Common myeloid progenitor, CD34-positive (primary cell): ENCODE measurements at places on chromosomes 5 and 9.

DNA sequence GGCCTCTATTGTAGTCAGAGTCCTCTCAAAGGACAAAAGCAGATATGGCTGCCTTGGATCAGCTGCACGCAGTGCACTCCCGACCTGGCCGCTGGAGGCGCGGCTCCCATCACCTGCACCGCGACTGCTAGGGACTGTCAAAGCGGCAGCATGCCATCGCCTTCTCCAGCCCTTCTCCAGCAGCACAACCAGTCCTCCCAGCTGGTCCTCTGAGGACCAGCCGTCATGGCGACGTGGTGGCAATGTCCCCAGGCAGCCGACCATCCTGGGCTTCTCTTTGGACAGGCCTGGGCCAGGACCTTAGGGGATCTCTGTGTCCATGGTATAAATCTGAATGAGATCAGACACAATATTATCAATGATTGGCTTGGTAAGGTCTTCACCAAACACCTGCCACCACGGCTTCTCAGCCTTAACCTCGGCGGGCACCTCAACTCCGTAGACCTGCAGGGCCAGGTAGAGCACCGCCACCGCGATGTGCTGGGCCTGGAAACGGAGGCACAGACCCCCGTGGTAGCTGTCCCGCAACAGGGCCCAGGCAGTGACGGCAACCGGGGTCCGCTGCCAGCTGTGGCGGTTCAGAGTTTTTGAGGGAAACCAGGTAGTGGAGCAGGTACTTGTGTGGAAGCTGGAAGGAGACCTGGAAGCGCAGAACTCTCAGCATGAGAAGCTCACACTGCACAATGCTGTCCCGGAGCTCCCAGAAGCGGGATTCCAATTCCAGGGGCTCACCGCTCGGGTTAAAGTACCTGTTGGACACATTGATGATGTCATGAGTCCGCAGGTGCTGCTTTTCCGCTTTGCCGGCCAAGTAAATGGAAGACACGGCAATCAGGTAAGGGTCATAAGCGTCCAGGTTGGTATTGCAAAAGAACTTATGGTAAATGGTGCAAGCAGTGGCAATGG, 8.5 kb downstream of the DUSP1 start:
- no peak for DNase-seq
- H3K36me3 ChIP-seq, result peaks cover 1% of the 10 kb centered on the region
- H3K4me1 ChIP-seq, result peaks cover 25% of the 10 kb centered on the region
- H3K27ac ChIP-seq, result no peak overlapping the region
- H3K4me3 ChIP-seq, result no peak overlapping the region
- no peaks in the 10 kb centered on the region for H3K27me3 ChIP-seq

DNA sequence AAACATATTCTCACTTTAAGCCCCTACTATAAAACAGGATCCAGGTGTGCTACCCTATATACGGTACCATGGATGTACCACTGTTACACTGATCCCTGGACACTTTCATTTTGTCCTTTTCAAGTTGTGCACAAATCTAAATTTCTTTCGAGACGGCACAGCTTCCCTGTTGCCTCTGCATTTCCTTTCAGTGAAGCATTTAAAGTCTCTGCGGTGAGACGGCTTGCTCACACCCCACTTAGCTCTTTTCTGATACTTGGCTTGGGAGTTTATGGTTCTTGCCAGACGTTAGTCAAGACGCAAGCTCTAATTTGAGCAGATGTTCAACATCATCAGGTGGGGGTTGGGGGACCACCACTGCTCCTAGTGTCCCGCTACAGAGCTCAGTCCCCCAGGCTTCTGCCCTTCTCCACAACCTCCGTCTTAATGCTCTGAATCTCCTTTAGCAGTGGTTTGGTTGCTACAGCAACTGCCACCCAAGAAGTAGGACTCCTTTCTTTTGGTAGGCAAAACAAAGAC, 15.8 kb downstream of the F2RL2 start:
- H3K4me1 ChIP-seq, result peaks cover 11% of the 10 kb centered on the region
- peak overlapping the region; percentile 9 for H3K27ac ChIP-seq
- DNase-seq, result peak; percentile 49
- H3K27me3 ChIP-seq, result no peaks in the 10 kb centered on the region
- no peak overlapping the region for H3K4me3 ChIP-seq
- peaks cover 71% of the 10 kb centered on the region for H3K36me3 ChIP-seq

GRCh38 chr5:152151113-152151512, 226.5 kb upstream of the GLRA1 start:
- H3K4me1 ChIP-seq, result no peaks in the 10 kb centered on the region
- no peak for DNase-seq
- H3K4me3 ChIP-seq, result no peak overlapping the region

- no peaks in the 10 kb centered on the region for H3K36me3 ChIP-seq
- no peaks in the 10 kb centered on the region for H3K4me1 ChIP-seq
- no peak overlapping the region for H3K4me3 ChIP-seq
- DNase-seq, result no peak
These were observed 196.2 kb downstream of the FRMD3 start for GRCh38 chr9:83342006-83342405.

GRCh38 chr5:81849770-81850367, 99.0 kb upstream of the SSBP2 start:
- DNase-seq, result no peak
- H3K27me3 ChIP-seq, result no peaks in the 10 kb centered on the region
- no peak overlapping the region for H3K4me3 ChIP-seq
- H3K36me3 ChIP-seq, result no peaks in the 10 kb centered on the region

DNA sequence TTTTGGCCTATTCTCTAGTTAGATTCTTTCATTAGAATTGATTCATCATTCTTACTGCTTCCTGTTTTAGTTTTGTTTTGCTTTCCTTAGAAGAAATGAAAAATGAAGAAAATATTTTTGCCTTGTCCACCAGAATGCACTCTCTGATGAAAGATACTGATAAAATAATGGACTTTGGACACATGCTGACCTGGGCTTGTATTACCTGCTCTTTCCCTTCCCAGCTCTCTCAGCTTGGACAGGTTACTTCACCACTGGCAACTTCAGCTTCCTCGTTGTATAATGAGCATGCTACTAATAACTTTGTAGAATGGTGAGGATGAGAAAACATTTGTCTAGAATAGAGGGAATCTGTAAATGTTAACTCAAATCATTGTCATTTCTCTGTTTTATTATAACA, 1468.1 kb upstream of the WWC1 start:
- no peak for DNase-seq
- no peaks in the 10 kb centered on the region for H3K4me1 ChIP-seq
- H3K4me3 ChIP-seq, result no peak overlapping the region
- no peak overlapping the region for H3K27ac ChIP-seq
- H3K36me3 ChIP-seq, result no peaks in the 10 kb centered on the region

DNA sequence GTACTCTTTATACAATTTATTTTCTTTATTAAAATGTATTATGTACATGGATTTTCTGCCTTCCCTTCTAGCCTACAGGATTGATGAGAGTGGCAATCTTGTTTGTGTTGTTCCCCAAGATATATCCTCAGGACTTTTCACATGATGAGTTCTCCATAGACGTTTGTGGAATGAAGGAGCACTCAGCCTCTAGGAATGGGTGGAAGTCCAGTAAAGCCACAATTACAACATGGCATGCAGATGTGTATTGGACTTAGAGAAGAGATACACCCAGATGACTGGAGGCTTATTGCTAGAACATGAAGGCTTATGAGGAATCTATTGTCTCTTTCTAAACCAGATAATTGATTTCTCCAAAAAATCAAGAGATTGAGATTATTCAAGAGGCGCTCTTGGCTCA, 8.2 kb upstream of the DOCK2 start:
- no peak for DNase-seq
- no peaks in the 10 kb centered on the region for H3K27me3 ChIP-seq
- H3K4me1 ChIP-seq, result no peaks in the 10 kb centered on the region
- H3K4me3 ChIP-seq, result no peak overlapping the region
- H3K36me3 ChIP-seq, result no peaks in the 10 kb centered on the region

GRCh38 chr9:15433661-15434060, 11.0 kb downstream of the SNAPC3 start:
- H3K4me3 ChIP-seq, result no peak overlapping the region
- H3K36me3 ChIP-seq, result peaks cover 13% of the 10 kb centered on the region
- no peaks in the 10 kb centered on the region for H3K4me1 ChIP-seq
- no peak for DNase-seq
- no peaks in the 10 kb centered on the region for H3K27me3 ChIP-seq

DNA sequence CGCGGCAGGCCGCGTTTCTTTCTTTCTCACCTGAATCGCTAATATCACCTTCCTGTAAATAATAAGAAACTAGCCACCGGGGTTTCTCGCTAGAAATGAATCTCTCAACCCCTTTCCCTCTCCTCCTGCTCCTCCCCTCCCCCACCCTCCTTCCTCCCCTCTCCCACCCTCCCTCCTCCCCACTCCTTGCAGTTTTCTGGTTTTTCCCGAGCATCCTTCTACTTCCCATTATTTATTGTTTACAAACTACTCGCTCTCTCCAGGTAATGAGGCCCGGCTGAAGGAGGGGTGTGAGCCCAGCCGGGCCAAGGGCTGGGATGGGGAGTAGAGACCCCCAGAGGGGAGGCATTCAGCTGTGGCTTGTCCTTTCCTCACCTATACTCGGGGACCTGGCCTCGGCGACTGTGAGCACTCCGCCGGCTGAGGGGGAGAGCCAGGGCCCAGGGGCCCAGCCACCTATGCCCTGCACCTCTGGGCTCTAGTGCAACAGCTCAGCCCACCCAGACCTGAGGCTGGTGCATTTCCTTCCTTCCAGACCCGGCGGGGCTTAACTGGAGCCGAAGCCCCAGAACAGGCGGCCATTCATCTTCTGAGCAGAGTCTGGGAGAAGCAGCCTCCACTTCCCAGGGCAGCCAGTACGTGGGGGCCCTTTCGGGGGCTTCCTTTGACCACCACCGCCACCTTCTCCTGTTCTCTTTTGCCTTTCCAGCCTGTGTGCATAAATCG, 2.1 kb upstream of the IRX4 start:
- no peak overlapping the region for H3K27ac ChIP-seq
- H3K4me3 ChIP-seq, result no peak overlapping the region
- peaks cover 5% of the 10 kb centered on the region for H3K27me3 ChIP-seq
- no peaks in the 10 kb centered on the region for H3K36me3 ChIP-seq

DNA sequence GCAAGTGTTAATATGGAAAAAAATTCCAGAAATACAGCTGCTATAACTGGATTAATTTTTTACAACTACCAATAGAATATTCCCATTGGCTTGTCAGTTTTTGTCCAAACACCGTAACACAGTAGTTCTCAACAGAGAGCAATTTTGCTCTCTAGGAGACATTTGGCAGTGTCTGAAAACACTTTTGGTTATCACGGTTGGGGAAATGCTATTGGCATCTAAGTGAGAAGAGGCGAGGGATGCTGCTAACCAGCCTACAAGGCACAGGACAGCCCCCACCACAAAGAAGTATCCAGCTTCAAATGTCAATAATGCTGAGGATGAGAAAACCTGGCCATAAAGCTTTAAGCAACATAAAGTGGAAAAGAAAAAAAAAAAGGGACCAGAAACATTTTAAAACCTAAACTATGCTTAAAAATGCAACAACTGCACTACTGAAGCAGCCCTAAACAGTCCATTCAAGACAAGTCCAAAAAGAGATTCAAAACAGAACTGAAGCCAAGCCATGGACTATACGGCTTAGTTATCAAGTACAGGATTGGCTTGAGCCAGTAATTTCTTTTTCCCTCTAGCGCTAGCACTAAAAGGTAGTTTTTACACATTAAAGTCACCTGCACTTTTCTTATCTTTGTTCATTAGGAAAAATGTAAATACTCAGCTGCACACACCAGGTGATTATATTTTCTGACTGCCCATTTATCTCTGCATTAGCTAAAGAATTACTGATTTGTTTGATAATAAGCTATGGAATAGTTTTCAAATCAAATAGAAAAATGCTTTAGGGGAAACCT, 83.9 kb downstream of the NR3C1 start:
- no peaks in the 10 kb centered on the region for H3K4me1 ChIP-seq
- no peaks in the 10 kb centered on the region for H3K27me3 ChIP-seq
- H3K27ac ChIP-seq, result no peak overlapping the region
- H3K36me3 ChIP-seq, result no peaks in the 10 kb centered on the region

GRCh38 chr9:134564431-134565170, 77.0 kb upstream of the COL5A1 start:
- H3K27ac ChIP-seq, result no peak overlapping the region
- no peaks in the 10 kb centered on the region for H3K27me3 ChIP-seq
- no peak overlapping the region for H3K4me3 ChIP-seq
- no peak for DNase-seq

GRCh38 chr5:76264681-76265080, 138.4 kb upstream of the IQGAP2 start:
- no peaks in the 10 kb centered on the region for H3K36me3 ChIP-seq
- no peak for DNase-seq
- no peak overlapping the region for H3K27ac ChIP-seq
- H3K4me1 ChIP-seq, result peaks cover 7% of the 10 kb centered on the region
- no peak overlapping the region for H3K4me3 ChIP-seq
- no peaks in the 10 kb centered on the region for H3K27me3 ChIP-seq

- no peaks in the 10 kb centered on the region for H3K36me3 ChIP-seq
- no peak overlapping the region for H3K4me3 ChIP-seq
- no peaks in the 10 kb centered on the region for H3K4me1 ChIP-seq
- H3K27ac ChIP-seq, result no peak overlapping the region
- no peak for DNase-seq
These were observed 1199.8 kb downstream of the DTWD2 start for GRCh38 chr5:117788596-117788995.

DNA sequence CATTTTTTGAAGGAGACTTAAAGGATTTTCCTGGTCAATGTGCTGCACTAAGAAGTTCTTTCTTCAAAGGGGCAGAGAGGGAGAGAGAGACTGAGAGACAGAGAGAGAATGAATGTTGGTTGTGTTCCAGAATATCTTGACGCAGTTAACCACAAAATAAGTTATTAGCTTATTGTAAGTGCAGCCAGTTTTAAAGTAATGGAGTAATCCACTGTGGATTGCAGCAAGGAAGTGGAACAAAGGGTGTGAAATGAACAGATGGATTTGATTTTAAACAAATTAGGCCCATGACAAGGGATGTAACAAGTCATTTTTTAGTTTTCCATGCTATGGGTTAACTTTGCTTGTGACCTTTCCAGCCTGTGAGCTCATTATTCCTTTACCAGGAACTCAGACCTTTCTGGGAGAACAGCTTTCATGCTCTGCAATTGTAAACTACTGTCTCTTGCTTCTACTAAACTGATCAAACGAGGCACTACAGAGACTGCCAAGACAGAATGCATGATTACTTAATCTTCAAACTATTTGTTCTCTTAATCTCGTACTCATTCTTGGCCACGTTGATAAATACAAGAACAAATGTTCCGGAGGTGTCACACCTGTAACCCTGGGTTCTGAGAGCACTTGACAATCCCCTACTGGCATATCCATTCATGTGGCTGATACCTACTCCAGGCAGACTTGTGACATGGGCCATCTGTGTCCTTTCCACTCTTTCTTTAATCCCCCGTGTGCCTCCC, 131.1 kb downstream of the TLE1 start:
- H3K4me1 ChIP-seq, result no peaks in the 10 kb centered on the region
- no peak overlapping the region for H3K4me3 ChIP-seq
- H3K36me3 ChIP-seq, result no peaks in the 10 kb centered on the region
- no peak overlapping the region for H3K27ac ChIP-seq

DNA sequence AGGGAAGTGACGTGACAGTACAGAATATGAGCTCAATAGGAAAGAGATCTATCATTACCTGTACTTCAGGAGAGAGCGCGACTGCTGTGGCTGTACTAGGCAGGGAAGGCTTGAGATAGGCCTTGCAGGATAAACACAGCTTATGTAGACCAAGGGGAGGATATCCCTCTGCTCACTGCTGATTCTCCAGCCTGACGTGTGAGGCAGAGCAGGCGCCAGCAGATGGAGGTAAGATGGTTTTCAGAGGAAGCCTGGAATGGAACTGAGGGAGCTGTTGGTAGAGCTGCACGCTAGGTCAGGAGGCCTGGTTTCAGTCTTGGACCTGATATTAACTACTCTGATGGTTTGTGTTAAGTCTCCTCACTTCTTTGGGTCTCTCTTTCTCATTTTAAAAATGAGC, 291.4 kb downstream of the YTHDC2 start:
- no peak overlapping the region for H3K4me3 ChIP-seq
- no peak for DNase-seq
